AG08396 (cell line): ENCODE measurements at places on chromosomes 5 and 9.

DNA sequence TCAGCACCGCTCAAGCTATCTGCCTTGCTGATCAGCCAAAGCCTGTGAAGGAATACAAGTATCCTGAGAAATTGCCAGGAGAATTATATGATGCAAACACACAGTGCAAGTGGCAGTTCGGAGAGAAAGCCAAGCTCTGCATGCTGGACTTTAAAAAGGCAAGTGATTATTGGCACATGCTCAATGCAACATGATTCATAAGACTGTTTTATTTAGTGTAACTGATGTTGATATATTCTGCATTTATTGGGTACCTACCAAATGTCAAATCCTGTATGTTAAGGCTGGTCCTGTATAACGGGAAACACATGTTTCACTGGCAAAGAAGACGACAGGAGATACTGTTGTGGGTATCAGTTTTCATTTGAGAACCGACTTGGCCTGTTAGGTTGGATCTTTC, 69.0 kb downstream of the ADAMTS16 start:
- no peak for DNase-seq

DNA sequence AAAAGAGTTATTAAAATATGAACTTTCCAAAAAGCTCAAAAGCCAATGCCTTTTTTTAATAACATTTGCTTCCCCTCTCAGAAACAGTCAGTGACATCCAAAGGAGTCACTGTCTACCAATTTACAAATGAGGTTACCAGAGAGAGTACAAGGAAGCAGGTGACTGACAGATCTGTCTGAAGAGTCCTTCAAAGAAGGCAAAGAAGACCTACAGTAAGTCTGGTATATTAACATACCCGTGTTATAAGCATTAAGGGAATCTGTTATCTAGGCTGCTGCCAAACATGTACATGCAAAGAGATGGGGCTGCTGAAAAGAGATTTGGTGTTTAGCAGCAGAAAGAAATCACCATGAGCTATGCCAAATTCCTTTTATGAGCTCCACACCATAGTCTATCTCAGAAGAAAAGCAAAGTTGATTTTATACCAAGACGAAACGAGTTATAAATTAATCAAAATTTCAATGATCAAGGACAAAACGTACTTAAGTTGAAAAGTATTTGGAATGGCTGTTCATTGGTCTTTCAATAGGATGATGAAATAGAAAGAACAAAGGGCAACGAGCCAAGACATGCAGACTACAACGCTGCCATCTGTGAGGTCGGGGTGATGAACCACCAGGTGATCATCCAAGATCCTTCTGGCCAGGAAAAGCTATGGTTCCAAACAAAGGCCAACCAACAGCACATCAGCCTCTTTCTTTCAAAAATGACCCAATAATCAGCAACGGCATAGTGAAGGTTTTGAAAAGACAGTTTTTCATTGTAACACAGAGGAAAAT, 8.1 kb downstream of the PRELID2 start:
- DNase-seq, result no peak

DNA sequence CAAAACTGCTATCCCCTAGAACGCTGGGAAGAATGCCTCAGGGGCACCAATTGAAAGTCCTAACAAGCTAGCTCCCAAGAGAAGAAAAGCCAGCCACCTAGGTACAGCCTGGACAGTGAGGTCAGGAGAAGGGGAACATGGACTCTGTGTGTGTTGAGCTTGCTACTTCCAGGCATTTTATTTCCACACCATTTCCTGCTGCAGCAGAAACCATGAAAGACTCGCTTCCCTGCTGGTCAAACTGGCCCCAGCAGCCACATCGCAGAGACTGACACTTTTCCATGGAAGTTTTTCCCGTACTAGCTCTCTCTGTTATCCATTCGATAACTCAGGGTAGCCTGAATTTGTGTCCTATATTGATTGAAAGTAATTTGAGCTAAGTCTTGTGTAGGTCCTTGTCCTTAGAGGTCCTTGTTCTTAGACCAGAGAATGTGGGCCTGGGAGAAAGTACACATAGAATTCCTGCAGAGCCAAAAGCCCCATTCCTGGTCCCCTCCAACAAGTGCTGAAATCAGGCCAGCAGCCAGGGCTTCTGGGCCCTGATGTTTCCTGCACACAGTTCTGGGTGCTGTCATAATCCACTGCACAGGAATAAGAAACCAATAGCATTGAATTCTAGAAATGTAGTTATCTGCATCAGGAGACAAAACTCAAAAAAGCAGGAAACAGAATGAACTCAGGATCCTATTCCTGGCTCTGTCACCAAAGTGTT, 96.6 kb downstream of the BRINP1 start:
- no peak for DNase-seq

GRCh38 chr5:171961117-171961516, 45.3 kb downstream of the FBXW11 start:
- no peak for DNase-seq

DNA sequence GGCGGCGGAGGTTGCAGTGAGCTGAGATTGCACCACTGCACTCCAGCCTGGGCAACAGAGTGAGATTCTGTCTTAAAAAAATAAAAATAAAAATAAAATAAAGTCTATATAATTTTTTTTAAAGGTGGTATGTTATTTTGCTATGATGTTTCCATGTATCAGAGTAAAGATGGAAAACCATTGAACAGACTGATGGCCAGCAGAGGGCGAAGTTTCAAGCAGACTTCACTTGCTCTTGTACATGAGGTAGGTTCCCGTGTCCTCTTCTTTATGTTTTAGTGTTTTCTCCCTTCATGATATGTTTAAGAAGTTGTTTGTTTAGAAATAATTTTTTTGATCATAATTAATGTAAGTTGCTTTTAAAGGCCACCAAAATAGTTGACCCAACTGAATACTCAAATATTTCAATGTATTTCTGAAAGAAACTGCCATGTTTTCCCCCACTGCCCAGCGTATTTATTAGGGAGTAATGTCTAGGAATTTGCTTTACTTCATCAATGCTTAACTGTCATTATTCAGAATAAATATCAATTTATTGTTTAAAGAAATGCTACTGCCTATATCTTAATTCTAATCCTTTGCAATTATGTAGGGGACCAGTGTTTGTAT, 146.4 kb downstream of the HACD4 start:
- peak; percentile 17 for DNase-seq

- DNase-seq, result peak; percentile 8
Observed at GRCh38 chr5:159021901-159022556, 77.7 kb downstream of the EBF1 start.

- peak; percentile 29 for DNase-seq
Observed at GRCh38 chr5:171750311-171750788, 35.3 kb upstream of the SMIM23 start.

- no peak for DNase-seq
Observed at GRCh38 chr5:133403741-133404364, 208.5 kb downstream of the FSTL4 start.
